ENCODE measurements at places on chromosomes 3 and 15. TPM values are rescaled to one million over a fixed set of nuclear protein-coding genes. Genes with fewer than 3 reads are reported as not detected.
A peak's percentile ranks its signal among the peaks of the same experiment; 100 is the strongest.

GRCh38 chr3:171526869-171527268 lies 66.7 kb upstream of the TNIK start:
- DNase-seq = no peak
- no peak overlapping the region for H3K27ac ChIP-seq
- H3K36me3 ChIP-seq = no peaks in the 10 kb centered on the region

GRCh38 chr3:105812194-105812586 lies 56.6 kb downstream of the CBLB start:
- H3K4me3 ChIP-seq = no peak overlapping the region
- H3K27me3 ChIP-seq = no peaks in the 10 kb centered on the region
- H3K36me3 ChIP-seq = peaks cover 8% of the 10 kb centered on the region
- H3K4me1 ChIP-seq = peaks cover 34% of the 10 kb centered on the region

- H3K36me3 ChIP-seq = no peaks in the 10 kb centered on the region
- no peak for DNase-seq
- H3K27me3 ChIP-seq = no peaks in the 10 kb centered on the region
- peaks cover 7% of the 10 kb centered on the region for H3K4me1 ChIP-seq
These were observed 3.3 kb downstream of the LIPH start for GRCh38 chr3:185549122-185549521.

DNA sequence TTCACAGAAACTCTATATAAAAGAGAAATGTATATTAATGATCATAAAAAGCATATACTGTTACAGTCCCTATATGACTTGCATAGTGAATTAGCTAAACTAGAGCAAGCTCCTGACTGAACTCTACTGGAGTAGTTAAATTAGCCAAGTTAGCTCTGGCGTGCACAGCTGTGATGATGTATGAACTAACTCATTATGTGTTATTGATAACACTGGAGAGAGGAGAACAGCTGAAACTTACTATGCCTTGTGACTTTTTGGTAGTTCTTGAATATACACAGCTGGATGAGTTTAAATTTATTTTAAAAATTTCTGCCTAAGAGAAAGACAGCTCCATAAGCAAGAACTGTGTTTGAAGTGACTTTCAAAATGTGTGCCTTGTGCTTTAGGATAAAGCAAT lies 8.1 kb downstream of the TIPARP start:
- no peak for DNase-seq
- peaks cover 29% of the 10 kb centered on the region for H3K4me1 ChIP-seq
- no peaks in the 10 kb centered on the region for H3K27me3 ChIP-seq
- H3K27ac ChIP-seq = no peak overlapping the region

GRCh38 chr3:117963858-117964257 lies 1070.8 kb downstream of the IGSF11 start:
- H3K27ac ChIP-seq = no peak overlapping the region
- H3K4me3 ChIP-seq = no peak overlapping the region
- H3K4me1 ChIP-seq = peaks cover 6% of the 10 kb centered on the region
- peaks cover 8% of the 10 kb centered on the region for H3K36me3 ChIP-seq
- H3K27me3 ChIP-seq = no peaks in the 10 kb centered on the region

- peaks cover 7% of the 10 kb centered on the region for H3K36me3 ChIP-seq
- no peak for DNase-seq
- no peak overlapping the region for H3K4me3 ChIP-seq
- H3K4me1 ChIP-seq = peaks cover 7% of the 10 kb centered on the region
These were observed 210.8 kb downstream of the STT3B start for GRCh38 chr3:31743331-31744089.

GRCh38 chr3:170494766-170495165 lies 76.1 kb downstream of the CLDN11 start:
- H3K4me1 ChIP-seq = peaks cover 10% of the 10 kb centered on the region
- no peaks in the 10 kb centered on the region for H3K27me3 ChIP-seq
- H3K4me3 ChIP-seq = no peak overlapping the region
- no peak overlapping the region for H3K27ac ChIP-seq
- no peak for DNase-seq
- H3K36me3 ChIP-seq = no peaks in the 10 kb centered on the region

DNA sequence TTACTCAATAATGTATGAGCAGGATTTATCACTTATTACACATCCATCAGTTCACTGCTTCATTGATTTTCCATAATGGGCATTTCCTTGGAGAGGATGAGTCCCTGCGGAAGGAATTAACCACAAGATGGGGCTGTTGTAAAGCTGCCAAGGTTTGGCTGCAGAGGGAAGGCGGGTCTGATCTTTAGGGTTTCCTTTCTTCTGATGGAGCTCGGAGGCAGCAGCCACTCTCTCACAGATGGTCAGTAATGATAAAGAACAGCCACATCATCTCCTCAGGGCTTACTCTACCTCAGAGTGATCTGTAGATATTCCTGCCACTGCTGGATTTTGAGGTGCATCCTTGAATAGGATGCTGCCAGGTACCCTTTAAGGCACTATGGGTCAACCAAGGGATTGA lies 115.2 kb downstream of the USP13 start:
- no peak overlapping the region for H3K4me3 ChIP-seq
- 0 out of 2 replicates have a peak overlapping the region, but pooled peaks have one; percentile 21 for H3K27ac ChIP-seq
- peak; percentile 53 for DNase-seq

DNA sequence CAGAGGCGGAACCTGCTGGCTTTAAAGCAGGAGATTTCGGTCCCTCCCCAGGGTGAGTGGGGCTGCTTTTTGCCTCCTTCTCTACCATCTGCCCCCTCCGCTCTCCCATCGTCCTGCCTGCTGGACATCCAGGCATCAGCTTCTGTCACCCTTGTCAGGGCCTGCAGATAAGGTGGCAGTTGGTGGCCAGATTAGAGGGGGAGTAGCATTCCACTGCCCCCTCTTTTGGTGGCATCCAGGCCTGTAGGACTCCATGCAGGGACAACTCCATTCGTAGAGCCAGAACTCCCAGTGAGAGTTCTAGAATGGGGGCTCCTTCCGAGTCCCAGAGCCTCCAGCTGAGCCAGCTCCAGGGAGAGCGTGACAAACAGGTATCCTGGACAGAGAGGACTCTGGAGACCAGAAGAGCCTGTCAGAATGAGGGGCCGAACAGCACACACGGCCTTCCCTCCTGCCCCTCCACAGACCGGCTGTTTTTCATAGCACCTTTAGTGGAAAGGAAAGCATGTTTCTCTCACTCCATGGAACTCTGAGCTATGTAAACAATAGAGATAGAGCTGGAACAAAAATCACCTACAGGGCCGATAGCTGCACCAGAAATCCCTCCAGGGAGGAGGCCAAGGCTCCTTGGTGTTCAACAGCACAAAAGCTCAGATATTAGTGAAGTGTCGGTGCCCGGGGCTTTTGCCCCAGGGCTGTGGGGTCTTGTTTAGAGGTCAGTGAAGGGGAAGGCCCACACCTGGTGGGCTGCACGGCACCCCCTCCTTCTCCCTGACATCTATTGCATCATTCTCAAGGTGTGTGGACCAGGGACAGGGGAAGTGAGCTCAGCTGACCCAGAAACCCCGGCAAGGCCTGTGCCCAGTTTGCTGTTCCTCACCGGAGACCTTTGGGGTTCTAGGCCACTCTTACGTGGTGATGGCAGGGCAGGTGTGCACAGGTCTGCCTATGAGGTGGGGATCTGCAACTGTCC lies 34.2 kb downstream of the MAGEF1 start:
- no peak overlapping the region for H3K27ac ChIP-seq
- no peaks in the 10 kb centered on the region for H3K36me3 ChIP-seq
- H3K4me1 ChIP-seq = peaks cover 23% of the 10 kb centered on the region
- no peak for DNase-seq

DNA sequence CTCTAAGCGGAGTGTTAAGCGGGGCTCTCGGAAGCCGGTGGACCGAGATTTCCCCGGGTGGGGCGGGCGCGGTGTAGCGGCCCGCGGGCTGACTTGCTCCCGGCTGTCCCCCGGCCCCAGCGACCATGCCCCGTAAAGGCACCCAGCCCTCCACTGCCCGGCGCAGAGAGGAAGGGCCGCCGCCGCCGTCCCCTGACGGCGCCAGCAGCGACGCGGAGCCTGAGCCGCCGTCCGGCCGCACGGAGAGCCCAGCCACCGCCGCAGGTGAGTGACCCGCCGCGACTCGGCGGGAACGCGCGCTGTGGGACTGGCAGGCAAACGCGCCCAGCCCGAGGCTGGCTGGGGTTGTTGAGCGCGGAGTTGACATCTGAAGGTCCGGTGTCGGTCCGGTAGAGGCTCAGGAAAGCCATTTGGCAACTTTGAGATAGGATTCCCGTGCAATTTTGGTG lies 1.3 kb downstream of the SMC4 start:
- peak overlapping the region; percentile 99 for H3K4me3 ChIP-seq
- H3K4me1 ChIP-seq = peaks cover 36% of the 10 kb centered on the region
- H3K27me3 ChIP-seq = peaks cover 8% of the 10 kb centered on the region
- H3K27ac ChIP-seq = peak overlapping the region; percentile 43
- peak; percentile 32 for DNase-seq
- peaks cover 20% of the 10 kb centered on the region for H3K36me3 ChIP-seq

- H3K27ac ChIP-seq = no peak within 1 kb of the TSS
- peak within 1 kb of the TSS; percentile 68 for H3K4me3 ChIP-seq
- peaks cover 11% of the 10 kb centered on the region for H3K4me1 ChIP-seq
- H3K36me3 ChIP-seq = no peaks in the 10 kb centered on the region
- peak; percentile 69 for DNase-seq
These were observed at the start of gene KY for GRCh38 chr3:134650431-134651346. KY (minus strand) TSS chr3:134651022; CDS start chr3:134650960, 62 bp downstream.

- H3K36me3 ChIP-seq = no peaks in the 10 kb centered on the region
- no peaks in the 10 kb centered on the region for H3K27me3 ChIP-seq
- H3K4me3 ChIP-seq = no peak overlapping the region
- H3K27ac ChIP-seq = no peak overlapping the region
These were observed 1038.5 kb upstream of the NR2F2 start for GRCh38 chr15:95291898-95292472.

- H3K27me3 ChIP-seq = no peaks in the 10 kb centered on the region
- no peak overlapping the region for H3K4me3 ChIP-seq
- H3K4me1 ChIP-seq = peaks cover 20% of the 10 kb centered on the region
- H3K27ac ChIP-seq = no peak overlapping the region
These were observed 13.1 kb downstream of the CA12 start for GRCh38 chr15:63368503-63368902.

- H3K4me1 ChIP-seq = peaks cover 50% of the 10 kb centered on the region
- no peak for DNase-seq
- H3K36me3 ChIP-seq = no peaks in the 10 kb centered on the region
- no peak overlapping the region for H3K27ac ChIP-seq
- H3K27me3 ChIP-seq = no peaks in the 10 kb centered on the region
These were observed 8.3 kb downstream of the HDGFL3 start for GRCh38 chr15:83199288-83199687.

GRCh38 chr3:32106929-32107362 lies 526 bp downstream of the GPD1L start:
- peaks cover 13% of the 10 kb centered on the region for H3K36me3 ChIP-seq
- DNase-seq = peak; percentile 14
- H3K4me1 ChIP-seq = peaks cover 9% of the 10 kb centered on the region
- H3K27ac ChIP-seq = no peak overlapping the region

- no peaks in the 10 kb centered on the region for H3K27me3 ChIP-seq
- H3K27ac ChIP-seq = no peak overlapping the region
- DNase-seq = no peak
- no peak overlapping the region for H3K4me3 ChIP-seq
- peaks cover 17% of the 10 kb centered on the region for H3K4me1 ChIP-seq
- no peaks in the 10 kb centered on the region for H3K36me3 ChIP-seq
These were observed 206.1 kb downstream of the CADPS start for GRCh38 chr3:62669161-62669560.

- H3K36me3 ChIP-seq = peaks cover 48% of the 10 kb centered on the region
- H3K4me3 ChIP-seq = peak overlapping the region; percentile 94
- no peak for DNase-seq
- H3K27me3 ChIP-seq = no peaks in the 10 kb centered on the region
- H3K27ac ChIP-seq = peak overlapping the region; percentile 98
- peaks cover 34% of the 10 kb centered on the region for H3K4me1 ChIP-seq
These were observed 883 bp downstream of the MAGEF1 start for GRCh38 chr3:184710870-184711492.

GRCh38 chr3:160369784-160370183 lies 29.2 kb downstream of the IFT80 start:
- no peak for DNase-seq
- no peaks in the 10 kb centered on the region for H3K4me1 ChIP-seq
- no peaks in the 10 kb centered on the region for H3K27me3 ChIP-seq
- peaks cover 13% of the 10 kb centered on the region for H3K36me3 ChIP-seq
- H3K27ac ChIP-seq = no peak overlapping the region

DNA sequence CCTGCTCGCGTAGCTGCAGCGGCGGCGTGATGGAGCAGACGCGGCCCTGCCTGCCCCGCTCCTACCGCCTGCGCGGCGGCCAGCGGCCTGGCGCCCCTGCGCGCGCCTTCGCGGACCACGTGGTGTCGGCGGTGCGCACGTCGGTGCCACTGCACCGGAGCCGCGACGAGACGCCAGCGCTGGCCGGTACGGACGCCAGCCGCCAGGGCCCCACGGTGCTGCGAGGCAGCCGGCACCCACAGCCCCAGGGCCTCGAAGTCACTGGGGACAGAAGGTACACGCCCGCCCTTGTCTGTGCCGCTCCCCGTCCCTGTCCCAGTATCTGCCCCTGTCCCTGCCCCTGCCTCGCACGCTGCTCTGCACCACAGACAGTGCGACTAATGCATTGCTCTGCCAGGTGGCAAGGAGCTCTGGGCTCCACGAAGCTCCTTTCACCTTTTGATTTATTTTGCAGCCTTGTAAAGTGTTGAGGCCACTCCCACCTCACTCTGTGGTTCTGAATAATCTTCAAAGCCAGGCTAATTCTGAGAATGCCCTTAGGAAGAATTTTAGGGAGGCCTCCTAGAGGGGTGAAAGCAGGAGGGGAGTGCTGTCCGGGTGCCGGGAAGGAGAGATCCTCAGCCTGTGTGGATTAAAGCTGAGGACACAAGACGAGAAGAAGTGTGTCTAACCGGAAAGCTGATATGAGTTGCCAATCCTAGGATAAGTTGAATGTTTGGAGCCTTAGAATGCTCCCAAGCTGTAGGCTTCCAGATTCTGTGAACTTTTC lies 100.0 kb downstream of the THSD4 start:
- H3K27me3 ChIP-seq = peaks cover 29% of the 10 kb centered on the region
- peak; percentile 44 for DNase-seq
- peaks cover 5% of the 10 kb centered on the region for H3K4me1 ChIP-seq
- H3K27ac ChIP-seq = no peak overlapping the region

GRCh38 chr3:104596551-104596950 lies 770.2 kb upstream of the ALCAM start:
- H3K4me3 ChIP-seq = no peak overlapping the region
- no peak for DNase-seq
- no peaks in the 10 kb centered on the region for H3K27me3 ChIP-seq
- no peak overlapping the region for H3K27ac ChIP-seq
- H3K36me3 ChIP-seq = no peaks in the 10 kb centered on the region

- H3K27ac ChIP-seq = no peak overlapping the region
- H3K36me3 ChIP-seq = peaks cover 10% of the 10 kb centered on the region
- no peaks in the 10 kb centered on the region for H3K27me3 ChIP-seq
- no peaks in the 10 kb centered on the region for H3K4me1 ChIP-seq
These were observed 51.0 kb upstream of the ATP13A3 start for GRCh38 chr3:194537732-194538247.

DNA sequence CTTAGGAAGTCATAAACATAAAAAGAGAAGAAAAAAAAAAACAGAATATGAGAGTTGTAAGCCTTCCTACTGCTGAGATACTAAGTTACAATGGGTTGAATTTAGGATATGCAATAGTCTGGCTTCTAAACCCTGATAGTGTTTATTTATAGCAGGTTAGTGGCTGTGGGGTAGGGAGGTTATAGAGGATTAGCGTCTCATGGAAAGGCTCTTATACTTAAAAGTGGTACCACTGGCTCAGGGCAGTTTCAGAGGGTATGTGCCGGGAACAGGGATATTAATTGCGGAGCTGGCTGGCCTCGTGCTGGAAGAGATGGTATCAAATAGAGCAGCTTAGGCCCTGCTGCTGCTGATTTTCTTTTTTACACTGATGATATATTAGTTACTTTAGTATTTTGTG lies 60.8 kb downstream of the PFN2 start:
- H3K4me1 ChIP-seq = no peaks in the 10 kb centered on the region
- H3K4me3 ChIP-seq = no peak overlapping the region
- DNase-seq = no peak
- H3K27me3 ChIP-seq = no peaks in the 10 kb centered on the region

The ABI3BP gene
- total RNA-seq = 0.39 TPM

The PLA2G4F gene
- 0.16 TPM for total RNA-seq

The CHST14 gene
- 29.5 TPM for total RNA-seq

Data from WTC11 (cell line).